ENCODE measurements at places on chromosomes 1 and 21.

GRCh38 chr1:113937146-113937545 is 8.0 kb downstream of the HIPK1 start:
- peak; percentile 70 for DNase-seq

DNA sequence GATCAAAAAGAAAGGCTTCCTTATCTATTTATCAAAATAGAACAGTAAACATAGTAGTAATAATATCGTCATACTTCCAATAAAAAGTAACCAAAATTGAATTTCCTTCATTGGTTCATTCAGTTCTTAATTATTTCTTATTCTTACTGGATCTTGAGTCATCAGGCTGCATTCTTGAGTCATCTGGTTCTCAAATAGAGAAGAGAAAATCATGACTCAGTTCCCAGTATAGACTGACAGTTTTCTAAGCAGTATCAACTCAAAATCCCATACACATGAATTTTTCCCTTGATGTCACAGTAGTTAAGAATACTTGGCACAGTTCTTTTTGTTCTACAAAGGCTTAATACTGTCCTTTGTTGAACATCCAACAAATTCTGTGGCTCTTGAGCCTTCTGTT is 626.9 kb upstream of the ADGRL4 start:
- DNase-seq: no peak

GRCh38 chr21:45228171-45228641 is 59.5 kb downstream of the POFUT2 start:
- peak; percentile 92 for DNase-seq

- peak; percentile 49 for DNase-seq
Measured at GRCh38 chr1:102550729-102551384, 554.1 kb upstream of the OLFM3 start.

GRCh38 chr1:30790850-30791778 is 33.5 kb upstream of the LAPTM5 start:
- no peak for DNase-seq

GRCh38 chr21:41290106-41290799 is 26.3 kb upstream of the FAM3B start:
- DNase-seq: no peak

GRCh38 chr1:170150921-170151320 is 5.2 kb downstream of the NTMT2 start:
- no peak for DNase-seq

- no peak for DNase-seq
Measured at GRCh38 chr1:103218369-103218768, 110.0 kb upstream of the COL11A1 start.

GRCh38 chr1:168019407-168019806 is 82.5 kb upstream of the MPC2 start:
- DNase-seq: no peak

DNA sequence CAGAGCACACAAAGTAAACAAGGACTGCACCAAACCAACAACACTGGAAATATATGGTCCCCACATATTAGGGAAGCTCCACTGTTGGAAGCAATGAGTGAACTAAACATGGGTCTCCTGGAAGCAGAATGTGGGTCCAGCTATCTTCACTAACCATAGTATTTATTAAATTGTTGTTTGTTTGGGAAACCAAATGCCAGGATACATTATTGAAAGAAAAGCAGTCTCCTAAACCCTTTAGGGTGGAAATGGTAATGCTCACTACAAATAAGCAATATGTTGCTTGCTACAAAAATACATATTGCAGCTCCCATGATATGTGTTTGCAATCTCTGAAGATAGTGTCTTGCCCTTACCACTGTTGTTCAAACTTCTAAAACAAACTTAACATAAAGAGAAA is 2.2 kb downstream of the NEGR1 start:
- no peak for DNase-seq

DNA sequence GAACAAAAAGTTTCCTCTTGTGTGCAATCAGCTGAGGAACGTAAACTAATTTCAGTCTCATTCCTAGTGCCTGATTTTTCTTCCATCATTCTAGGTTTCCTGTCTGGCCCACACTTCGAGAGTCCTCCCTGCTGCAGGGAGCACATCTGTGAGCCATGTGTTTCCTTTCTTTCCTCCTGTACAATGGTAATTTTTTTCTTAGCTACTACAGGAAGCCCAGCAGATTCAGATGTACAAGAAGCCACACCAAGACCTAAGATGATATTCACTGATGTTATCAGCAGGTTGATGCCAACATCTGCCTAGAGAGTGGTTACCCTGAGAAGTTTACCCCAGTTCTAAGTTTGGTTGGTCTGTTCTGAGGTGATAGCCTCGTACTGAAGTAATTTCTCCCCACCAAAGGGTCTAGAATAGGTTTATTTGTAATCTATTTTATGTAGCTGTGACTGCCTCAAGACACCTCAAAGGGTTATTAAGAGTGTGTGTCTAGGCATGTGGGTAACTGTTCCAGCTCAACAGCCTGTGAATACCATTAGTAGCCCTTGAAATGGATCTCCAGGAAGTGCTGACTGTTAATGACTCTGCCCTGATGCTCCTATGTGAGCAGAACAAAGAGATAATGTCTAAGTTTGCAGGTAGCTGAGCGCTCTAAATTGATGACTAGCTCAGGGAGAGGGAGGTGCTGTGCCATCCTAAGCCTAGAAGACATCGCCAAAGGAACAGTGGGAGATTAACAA is 31.7 kb upstream of the CLDN14 start:
- DNase-seq: no peak

GRCh38 chr21:37452227-37452626 is 85.7 kb downstream of the DYRK1A start:
- DNase-seq: peak; percentile 84

- DNase-seq: no peak
Measured at GRCh38 chr1:94522304-94522703, 19.3 kb downstream of the F3 start.

GRCh38 chr1:159945483-159946241 is at the start of gene IGSF9:
Gene IGSF9 (minus strand): TSS chr1:159945613. CDS start chr1:159943454, 2,159 bp downstream.
- peak; percentile 76 for DNase-seq

DNA sequence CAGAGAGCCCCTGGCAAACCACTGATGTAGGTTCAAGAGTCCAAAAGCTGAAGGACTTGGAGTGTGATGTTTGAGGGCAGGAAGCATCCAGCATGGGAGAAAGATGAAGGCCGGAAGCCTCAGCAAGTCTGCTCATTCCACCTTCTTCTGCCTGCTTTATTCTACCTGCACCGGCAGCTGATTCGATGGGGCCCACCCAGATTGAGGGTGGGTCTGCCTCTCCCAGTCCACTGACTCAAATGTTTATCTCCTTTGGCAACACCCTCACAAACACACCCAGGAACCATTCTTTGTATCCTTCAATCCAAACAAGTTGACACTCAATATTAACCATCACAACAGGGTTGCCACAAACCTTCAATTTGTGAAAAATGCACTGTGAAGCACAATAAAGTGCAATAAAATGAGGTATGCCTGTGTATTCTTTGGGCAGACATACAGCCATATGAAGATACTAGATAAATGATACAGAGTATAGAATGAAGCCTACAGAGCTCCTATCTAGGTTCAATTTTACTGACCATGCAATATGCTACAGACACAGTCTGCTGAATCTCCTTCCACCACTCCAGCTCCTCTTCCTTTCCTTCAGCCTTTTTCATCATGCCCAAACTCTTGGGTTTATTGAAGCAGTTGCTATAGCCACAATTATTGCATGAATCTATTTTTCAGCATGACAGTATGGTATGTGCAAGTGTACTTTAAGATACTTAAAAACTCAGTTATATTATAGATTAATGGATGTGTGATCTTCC is 24.0 kb upstream of the CDC42BPA start:
- DNase-seq: no peak

DNA sequence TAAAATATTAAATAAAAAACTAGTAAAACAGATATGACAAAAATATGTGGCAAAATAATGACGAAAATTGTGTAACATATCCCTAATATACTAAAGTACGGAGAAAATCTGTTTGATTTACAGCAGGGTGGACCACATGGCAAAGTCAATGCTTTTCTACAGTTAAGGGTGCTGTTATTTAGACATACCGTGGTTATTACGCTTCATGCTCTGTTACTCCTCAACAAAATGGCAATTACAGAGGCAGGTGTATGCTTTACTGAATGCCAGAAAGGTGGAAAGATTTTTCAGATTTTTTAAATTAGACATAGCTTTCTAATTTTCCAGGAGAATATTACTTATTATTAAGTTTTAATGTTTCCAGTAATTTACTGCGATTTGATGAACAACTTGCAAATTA is 343.9 kb upstream of the DPYD start:
- no peak for DNase-seq

DNA sequence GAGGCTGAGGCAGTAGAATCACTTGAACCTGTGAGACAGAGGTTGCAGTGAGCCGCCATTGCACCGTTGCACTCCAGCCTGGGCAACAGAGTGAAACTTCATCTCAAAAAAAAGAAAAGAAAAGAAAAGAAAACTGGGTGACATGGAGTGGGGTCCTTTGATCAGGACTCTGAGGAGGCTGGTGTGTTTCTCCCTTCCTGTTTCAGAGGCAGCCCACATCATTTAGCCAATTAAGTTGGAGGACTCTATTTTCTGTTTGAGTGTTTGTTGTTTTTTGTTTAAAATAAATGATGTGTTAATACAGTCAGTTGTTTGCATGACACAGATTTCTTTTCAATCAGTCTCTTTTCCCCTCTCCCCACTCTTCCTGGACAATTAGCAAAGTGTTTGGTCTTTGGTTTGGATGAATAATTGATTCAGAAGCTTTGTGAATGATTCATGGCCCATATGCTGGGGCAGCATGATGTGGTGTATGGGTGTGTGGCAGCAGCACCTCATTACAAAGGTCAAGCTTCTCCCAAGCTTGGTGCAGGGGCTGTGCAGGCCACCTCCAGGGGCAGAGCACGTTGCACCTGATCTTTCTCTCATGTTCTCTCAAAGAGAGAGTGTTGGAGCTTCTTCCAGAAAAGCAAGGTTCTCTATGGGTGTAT is 48.8 kb downstream of the CACNA1E start:
- DNase-seq: no peak

DNA sequence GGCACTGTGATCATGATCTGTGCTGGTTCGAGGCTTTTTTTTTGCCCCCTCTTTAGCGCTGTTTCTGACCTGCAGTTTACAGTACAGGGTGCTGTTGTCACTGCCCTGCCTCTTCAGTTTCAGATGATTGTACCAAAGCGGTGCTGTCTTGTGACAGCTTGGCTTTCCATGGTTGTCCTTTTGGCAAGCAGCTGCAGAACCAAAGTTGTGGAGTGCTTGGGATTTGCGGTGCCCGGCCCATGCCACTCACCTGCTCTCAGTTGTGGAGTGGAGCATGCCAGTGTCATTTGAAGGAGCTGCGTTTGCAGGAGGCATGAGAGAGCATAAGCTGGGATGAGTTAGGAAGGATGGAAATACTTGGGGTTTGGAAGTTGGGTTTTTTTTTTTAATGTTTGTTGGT is 48.4 kb downstream of the DOP1B start:
- DNase-seq: no peak

GRCh38 chr1:61184040-61184713 is 101.8 kb downstream of the NFIA start:
- peak; percentile 2 for DNase-seq

- DNase-seq: no peak
Measured at GRCh38 chr1:228243093-228243492, 35.2 kb downstream of the OBSCN start.

DNA sequence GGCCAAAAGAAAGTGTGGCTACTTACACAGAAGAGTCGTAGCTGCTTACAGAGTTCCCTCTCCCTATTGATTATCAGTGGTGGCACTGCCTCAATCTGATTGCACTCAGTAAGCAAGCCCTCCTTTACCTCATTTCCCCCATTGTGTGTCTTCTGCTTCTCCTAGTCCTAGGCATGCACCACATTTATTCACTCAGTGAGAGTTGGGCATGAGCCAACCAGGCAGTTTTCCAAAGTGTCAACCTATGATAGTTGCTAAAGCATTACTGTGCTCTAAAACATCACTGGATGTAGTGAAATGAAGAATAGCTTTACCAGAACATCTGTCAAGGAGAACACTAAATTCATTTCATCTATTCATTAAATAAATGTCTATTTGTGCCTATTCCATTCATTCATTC is 19.3 kb downstream of the GJA5 start:
- DNase-seq: no peak

DNA sequence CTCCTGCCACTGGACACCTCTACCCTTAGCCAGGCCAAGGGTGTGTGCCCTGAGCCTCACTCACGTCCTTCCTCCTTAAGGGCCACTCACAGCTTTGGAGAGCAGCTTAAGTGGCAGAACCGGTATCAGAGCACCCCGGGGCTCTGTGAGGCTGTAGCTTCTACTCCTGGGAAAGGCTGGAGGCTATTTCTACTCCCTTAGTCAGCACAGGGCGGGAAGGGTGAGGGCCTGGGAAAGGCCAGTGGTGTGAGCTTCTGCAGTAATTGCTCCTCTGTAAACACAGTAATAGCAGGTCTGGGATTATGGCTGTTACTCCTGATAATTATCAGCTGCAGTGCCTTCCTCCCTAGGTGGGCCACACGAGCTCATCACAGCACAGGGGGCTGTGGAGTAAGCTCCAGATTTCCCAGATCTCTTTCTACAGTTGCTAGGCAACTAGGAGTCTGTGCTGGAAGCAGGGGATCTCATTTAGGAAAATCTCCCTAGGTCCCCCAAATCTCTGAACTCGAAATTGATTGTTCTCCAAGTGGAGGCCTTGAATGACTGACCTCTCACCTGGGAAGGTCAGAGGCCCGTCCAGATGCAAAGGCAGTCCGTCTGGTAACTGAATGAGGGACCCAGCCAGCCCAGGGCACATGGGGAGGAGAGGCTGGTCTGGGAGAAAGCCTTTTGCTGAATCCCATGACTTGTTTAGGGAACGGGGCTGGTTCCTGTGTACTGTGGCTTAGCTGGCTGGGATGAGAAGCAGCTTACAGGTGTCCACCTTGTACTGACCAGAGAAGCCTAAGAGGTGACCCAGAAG is 29.3 kb downstream of the IER5 start:
- DNase-seq: no peak

GRCh38 chr1:95126846-95127245 is 9.7 kb downstream of the TLCD4 start:
- DNase-seq: no peak

DNA sequence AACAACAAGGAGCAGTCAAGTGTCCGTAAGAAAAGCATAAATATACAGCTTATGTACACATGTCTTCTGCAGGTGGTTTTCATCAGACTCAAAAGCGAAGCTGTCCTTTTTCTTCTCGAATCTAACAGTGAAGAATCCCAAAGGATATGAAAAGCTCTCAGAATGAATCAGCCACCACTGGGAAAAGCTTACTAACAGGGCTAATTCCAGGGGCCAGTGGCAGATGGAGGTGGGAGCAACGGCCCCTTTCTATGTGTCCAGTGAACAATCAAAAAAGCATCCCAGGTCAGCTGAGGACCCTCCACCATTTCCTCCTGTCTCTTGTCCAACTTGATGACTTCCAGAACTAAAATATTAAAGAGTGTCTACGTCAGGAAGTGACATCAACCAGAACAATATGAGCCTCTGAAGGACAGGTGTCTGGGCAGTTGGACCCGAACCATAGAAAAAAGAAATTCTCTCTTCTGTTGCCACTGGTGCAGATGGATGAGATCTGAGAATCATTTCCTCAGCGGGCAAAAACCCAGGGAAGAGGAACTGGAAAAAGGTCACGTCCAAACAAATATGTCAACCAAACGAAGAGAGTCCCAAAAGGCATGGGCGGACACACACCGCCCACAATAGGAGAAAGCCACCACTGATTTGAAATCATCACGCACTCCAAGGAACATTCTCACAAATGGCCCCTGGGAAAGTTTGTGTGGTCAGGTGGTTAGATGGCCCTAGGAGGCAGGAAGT is 70.4 kb upstream of the TIAM1 start:
- no peak for DNase-seq
